ENCODE measurements at places on chromosomes 12 and 14.

DNA sequence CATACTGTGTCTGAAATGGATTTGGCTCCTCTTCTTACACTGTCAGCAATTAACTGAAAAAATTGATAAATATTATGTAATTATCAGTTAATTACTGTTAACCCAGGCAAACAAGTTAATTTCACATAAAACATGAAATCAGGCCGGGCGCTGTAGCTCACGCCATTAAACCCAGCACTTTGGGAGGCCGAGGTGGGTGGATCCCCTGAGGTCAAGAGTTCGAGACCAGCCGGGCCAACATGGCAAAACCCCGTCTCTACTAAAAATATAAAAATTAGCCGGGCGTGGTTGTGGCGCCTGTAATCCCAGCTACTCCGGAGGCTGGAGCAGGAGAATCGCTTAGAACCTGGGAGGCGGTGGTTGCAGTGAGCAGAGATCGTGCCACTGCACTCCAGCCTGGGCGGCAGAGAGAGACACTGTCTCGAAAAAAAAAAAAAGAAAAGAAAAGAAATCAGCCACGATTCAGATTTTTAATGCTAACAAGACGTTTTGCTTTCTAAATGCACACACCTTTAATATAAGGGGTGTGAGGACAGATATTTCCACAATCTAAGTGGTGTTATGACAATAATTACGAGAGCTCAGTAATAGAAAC, 473 bp upstream of the TMEM19 start:
- DNase-seq = no peak

GRCh38 chr12:57519796-57520052, 590 bp downstream of the DDIT3 start:
- DNase-seq = no peak

GRCh38 chr12:76685246-76685678, 78.7 kb upstream of the ZDHHC17 start:
- DNase-seq = peak; percentile 73

GRCh38 chr14:99945732-99946651, 119.2 kb upstream of the EVL start:
- no peak for DNase-seq

DNA sequence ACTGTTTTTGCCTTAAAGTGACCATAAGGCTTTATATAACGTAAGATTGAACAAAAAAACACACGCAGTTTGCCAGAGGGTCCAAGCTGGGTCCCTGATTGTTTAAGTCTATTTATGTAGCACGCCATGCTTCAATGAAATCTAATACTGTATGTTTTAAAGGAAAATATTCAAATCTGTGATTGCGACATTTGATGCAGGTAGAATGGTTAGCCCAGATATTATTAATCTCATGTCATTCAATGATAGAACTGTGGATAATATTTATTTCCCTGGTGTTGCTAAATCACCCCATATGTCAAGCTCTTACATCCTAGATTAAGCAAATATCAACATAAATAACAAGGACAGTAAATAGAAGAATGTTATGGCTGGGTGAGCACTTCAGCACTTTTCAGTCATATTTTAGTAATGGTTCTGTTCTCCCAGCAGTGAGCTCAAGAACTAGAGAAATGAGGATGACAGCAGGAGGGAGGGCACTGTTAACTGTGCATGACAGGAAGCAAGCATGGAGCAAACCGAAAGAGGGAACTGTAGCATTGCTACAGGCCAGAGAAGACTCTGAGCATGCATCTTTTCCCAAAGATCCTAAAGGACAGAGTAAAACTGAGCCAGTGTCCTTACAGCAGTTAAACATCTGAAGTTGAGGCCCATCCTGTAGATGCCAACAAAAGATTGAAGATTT, 465.7 kb upstream of the MGAT4C start:
- DNase-seq = no peak

GRCh38 chr14:38735005-38735404, 368.0 kb downstream of the SEC23A start:
- DNase-seq = no peak

- no peak for DNase-seq
Measured at GRCh38 chr14:99254328-99255009, 17.5 kb downstream of the BCL11B start.

- DNase-seq = no peak
Measured at GRCh38 chr14:88960496-88960895, 136.0 kb downstream of the TTC8 start.

Measured in astrocyte of the spinal cord (primary cell).